ENCODE measurements at places on chromosomes 5 and 9. TPM values are rescaled to one million over a fixed set of nuclear protein-coding genes. Genes with fewer than 3 reads are reported as not detected.

DNA sequence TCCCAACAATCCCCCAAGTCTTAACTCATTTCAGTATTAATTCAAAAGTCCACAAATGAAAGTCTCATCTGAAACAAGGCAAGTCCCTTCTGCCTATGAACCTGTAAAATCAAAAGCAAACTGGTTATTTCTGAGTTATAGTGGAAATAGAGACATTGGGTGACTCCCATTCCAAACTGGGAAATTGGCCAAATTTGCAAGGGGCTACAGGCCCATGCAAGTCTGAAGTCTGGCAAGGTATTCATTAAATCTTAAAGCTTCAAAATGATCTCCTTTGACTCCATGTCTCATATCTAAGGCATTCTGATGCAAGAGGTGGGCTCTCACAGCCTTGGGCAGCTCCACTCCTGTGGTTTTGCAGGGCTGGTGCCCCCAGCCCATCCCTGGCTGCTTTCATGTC, 167.9 kb downstream of the HTR1A start:
- no peaks in the 10 kb centered on the region for H3K27me3 ChIP-seq
- H3K4me3 ChIP-seq: no peak overlapping the region
- no peak overlapping the region for H3K27ac ChIP-seq
- H3K36me3 ChIP-seq: no peaks in the 10 kb centered on the region
- H3K4me1 ChIP-seq: no peaks in the 10 kb centered on the region

GRCh38 chr5:132274050-132274792, 16.7 kb downstream of the PDLIM4 start:
- no peaks in the 10 kb centered on the region for H3K27me3 ChIP-seq
- DNase-seq: no peak
- H3K4me1 ChIP-seq: peaks cover 7% of the 10 kb centered on the region
- H3K36me3 ChIP-seq: peaks cover 20% of the 10 kb centered on the region

DNA sequence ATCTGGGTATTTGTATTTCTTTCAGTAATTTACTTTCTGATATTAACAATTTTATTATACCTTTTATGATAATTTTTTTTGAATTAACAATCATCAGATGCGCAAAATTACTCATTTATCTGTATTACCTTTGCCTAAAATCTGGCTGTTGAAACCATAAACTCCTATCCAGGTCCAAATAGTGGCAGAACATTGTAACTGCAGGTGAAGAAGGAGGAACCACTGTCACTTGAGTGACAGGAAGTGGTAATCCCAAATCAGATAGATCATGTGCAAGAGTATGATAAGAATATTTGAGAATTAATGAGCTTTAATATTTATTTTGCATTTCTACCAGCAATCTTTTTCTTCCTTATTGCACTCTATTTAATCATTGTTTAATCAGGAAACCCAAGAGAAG, 139.3 kb upstream of the TLE4 start:
- no peaks in the 10 kb centered on the region for H3K4me1 ChIP-seq
- DNase-seq: no peak
- no peaks in the 10 kb centered on the region for H3K27me3 ChIP-seq
- no peak overlapping the region for H3K27ac ChIP-seq
- H3K4me3 ChIP-seq: no peak overlapping the region

DNA sequence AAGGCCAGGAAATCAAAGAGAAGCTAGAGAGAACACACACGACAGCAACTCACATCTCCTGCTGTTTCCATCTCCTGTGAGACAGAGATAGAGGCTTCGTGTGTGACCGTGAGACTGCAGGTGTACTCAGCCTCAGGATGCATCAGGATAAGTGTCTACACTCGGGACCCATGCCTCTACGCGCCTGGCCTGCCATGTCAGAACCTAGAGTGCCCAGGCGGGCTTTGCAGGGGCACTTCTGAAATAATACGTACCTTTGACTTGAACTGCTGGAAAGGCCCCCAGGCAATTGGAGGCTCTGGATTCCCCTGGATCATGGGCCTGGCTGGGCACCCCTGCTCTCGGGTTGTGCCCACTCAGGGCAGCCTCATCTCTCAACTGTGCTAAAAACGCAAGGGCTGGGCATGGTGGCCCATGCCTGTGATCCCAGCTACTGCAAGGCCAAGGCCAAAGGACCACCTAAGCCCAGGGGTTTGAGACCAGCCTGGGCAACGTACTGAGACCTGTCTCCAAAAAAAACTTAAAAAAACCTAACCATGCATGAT, 13.0 kb downstream of the CLPTM1L start:
- peaks cover 10% of the 10 kb centered on the region for H3K36me3 ChIP-seq
- no peak overlapping the region for H3K4me3 ChIP-seq
- no peak for DNase-seq
- H3K27me3 ChIP-seq: no peaks in the 10 kb centered on the region
- H3K4me1 ChIP-seq: no peaks in the 10 kb centered on the region

DNA sequence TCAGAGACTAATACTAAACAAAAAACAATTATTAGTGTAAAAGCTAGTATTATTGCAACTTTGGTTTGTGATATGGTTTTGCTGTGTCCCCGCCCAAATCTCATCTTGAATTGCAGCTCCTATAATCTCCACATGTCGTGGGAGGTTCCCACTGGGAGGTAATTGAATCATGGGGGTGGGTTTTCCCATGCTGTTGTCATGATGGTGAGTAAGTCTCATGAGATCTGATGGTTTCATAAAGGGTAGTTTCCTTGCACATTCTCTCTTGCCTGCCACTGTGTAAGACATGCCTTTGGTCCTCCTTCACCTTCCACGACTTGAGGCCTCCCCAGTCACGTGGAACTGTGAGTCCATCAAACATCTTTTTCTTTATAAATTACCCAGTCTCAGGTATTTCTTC, 325.9 kb upstream of the DAB2 start:
- peaks cover 4% of the 10 kb centered on the region for H3K4me1 ChIP-seq
- H3K4me3 ChIP-seq: no peak overlapping the region

The PCDHAC2 gene
- 6.9 TPM for total RNA-seq

The TSLP gene
- total RNA-seq: 0.43 TPM
